CD4-positive, alpha-beta T cell treated with Interleukin-10 for 1 hour (primary cell): ENCODE measurements at places on chromosomes 6 and 20.
A peak's percentile ranks its signal among the peaks of the same experiment; 100 is the strongest.

GRCh38 chr6:15375638-15376290, 129.9 kb downstream of the JARID2 start:
- DNase-seq, result no peak

GRCh38 chr6:162109480-162110050, 618.0 kb downstream of the PRKN start:
- no peak for DNase-seq

- DNase-seq, result peak; percentile 74
Observed at GRCh38 chr20:45347936-45348778, at the start of gene SDC4. Gene SDC4, minus strand, starts transcription at chr20:45348424. Its CDS starts 40 bp downstream, at chr20:45348384.

GRCh38 chr20:19633985-19634384, 124.1 kb upstream of the RIN2 start:
- DNase-seq, result no peak

GRCh38 chr6:152151920-152152319, 344.4 kb downstream of the ESR1 start:
- no peak for DNase-seq

DNA sequence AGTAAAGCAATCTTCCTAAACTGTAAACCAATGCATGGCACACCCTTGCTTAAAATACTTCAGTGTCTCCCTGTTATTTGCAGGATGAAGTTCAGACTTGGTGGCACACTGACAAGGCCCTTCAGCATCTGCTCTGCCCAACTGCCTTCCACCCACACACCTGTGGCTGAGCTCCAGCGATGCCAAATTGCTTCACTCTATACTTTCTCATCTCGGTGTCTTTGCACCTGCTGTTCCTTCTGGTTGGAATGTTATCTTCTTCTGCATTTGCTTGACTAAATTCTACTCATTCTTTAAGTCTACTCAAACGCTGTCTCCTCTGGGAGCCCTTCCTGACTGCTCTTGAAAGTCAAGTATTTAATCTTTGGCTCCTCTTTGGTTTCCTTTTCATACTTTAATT, 100.1 kb upstream of the SUPT3H start:
- DNase-seq, result no peak

DNA sequence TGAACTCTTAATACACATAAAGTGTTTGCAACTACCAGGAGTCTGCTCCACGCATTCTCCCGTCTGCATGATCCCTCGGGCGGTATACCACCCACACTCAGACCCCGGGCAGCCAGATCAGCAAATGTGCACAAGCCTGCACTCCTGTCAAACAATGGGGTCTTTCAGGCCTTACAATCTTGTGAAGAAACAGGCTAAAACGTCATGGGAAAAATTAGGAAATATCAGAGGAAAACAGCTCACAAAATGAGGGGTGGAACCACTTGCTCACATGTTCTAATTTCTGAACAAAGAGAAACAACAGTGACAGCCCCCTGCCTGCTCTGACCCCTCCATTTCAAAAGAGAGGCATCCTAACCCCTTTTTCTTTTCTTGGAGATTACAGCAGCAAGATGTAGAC, 69.4 kb downstream of the BACH2 start:
- DNase-seq, result no peak

DNA sequence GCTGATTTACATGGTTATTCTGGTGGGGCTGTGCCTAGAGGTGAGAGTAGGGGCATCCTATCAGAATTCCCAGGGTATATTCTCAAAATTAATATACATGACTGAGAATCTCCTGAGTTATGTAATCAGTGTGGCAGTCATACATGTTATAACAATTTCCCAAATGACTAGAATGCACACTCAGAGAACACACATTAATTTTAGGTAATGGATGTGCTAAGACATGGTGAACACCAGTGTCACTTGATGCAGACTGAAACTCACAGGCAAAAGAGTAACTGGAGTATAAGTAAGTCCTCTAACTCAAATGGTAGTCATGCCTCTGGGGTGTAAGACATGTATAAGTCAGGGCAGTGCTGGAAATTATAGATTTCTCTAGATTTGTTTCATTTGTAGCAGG, 1198.4 kb upstream of the CITED2 start:
- DNase-seq, result no peak

GRCh38 chr6:132122871-132123270, 171.7 kb upstream of the CCN2 start:
- DNase-seq, result no peak

- peak; percentile 39 for DNase-seq
Observed at GRCh38 chr20:31835977-31836852, 9.2 kb downstream of the FOXS1 start.

- peak; percentile 36 for DNase-seq
Observed at GRCh38 chr6:127923135-127923534, 22.3 kb upstream of the THEMIS start.

- no peak for DNase-seq
Observed at GRCh38 chr6:154653385-154653784, 79.8 kb upstream of the SCAF8 start.

GRCh38 chr6:52301326-52301725, 16.8 kb upstream of the MCM3 start:
- no peak for DNase-seq

- no peak for DNase-seq
Observed at GRCh38 chr6:107264357-107264840, 149.1 kb upstream of the BEND3 start.

- no peak for DNase-seq
Observed at GRCh38 chr20:873875-874607, 40.5 kb downstream of the FAM110A start.

GRCh38 chr20:43794326-43794725, 67.5 kb upstream of the GTSF1L start:
- DNase-seq, result no peak

DNA sequence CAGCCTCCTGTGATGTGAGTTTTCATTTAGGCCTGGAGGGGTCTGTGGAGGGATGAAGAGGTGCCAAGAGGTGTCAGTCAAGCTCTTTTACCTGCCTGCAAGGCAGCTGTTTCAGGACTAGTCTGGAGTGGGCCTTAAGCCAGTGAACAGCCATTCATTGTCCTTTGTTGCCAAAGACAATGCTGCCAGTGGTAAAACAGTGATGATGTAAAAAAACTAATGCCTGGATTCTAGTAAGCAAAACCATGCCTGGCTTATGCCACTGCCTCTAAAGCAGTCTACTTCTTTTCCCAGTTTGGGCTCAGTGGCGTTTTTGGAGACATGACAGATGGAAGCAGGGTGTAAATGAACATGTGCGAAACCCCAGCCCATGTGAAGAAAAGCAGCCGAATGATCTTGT, 93.5 kb upstream of the KCNK16 start:
- DNase-seq, result no peak

GRCh38 chr6:133740218-133740617, 148.7 kb upstream of the TCF21 start:
- no peak for DNase-seq

- DNase-seq, result peak; percentile 12
Observed at GRCh38 chr6:127518710-127519468, at the start of gene MTCL3. Gene MTCL3, minus strand, starts transcription at chr6:127519335.

DNA sequence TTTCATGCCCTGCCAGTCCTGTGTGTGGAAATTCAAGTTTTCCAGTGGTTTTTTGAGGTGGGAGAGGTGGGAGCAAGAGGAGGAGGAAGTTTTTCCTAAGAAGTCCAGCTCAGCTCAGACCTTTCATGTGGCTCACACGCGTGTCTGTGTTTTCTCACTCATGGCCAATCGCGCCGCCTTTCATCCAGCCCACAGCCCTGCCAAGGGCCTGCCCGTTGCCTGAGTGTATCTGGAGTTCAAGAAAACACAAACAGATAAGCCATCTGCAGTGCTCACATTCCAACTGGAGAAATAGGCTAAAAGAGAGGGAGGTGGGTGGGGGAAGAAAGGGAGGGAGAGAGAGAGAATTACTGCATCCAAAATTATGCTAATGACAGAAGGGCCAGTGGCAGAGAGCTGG, 12.6 kb upstream of the MPC1 start:
- no peak for DNase-seq

DNA sequence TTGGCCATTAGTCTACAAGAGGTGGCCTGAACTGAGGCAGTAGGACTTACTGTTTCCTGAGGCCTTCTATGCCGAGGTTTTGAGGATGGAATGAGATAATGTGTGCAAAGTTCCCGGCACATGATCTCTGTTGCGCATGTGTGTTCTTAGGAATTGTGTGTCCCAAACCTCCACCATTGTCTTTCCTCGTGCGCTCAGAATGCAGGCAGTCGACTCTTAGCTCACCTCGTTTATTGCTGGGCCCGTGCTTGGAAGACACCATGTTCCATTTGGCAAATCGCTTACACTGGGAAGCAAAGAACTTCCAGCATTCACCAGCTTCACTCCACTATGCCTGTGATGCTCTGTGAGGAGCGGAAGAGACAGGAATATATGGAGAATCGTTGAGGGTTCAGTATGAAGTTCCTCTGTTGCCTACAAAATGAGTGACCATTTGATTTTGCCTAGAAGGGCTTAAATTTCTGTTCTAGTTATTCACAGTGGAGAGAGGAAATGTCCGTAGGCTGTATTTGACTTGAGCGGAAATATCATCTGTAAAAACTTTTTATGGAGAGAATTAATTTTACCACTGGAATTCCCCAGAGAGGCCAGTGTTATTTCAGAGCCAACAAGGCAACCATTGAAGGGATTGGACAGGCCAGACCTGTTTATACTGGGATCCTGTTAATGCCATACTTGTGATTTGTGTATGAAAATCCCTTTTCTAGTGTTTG, 75.7 kb upstream of the CLDN20 start:
- DNase-seq, result no peak

- DNase-seq, result no peak
Observed at GRCh38 chr6:104599821-104600638, 259.7 kb downstream of the HACE1 start.

GRCh38 chr20:49989234-49990065, 6.7 kb downstream of the SNAI1 start:
- DNase-seq, result no peak

DNA sequence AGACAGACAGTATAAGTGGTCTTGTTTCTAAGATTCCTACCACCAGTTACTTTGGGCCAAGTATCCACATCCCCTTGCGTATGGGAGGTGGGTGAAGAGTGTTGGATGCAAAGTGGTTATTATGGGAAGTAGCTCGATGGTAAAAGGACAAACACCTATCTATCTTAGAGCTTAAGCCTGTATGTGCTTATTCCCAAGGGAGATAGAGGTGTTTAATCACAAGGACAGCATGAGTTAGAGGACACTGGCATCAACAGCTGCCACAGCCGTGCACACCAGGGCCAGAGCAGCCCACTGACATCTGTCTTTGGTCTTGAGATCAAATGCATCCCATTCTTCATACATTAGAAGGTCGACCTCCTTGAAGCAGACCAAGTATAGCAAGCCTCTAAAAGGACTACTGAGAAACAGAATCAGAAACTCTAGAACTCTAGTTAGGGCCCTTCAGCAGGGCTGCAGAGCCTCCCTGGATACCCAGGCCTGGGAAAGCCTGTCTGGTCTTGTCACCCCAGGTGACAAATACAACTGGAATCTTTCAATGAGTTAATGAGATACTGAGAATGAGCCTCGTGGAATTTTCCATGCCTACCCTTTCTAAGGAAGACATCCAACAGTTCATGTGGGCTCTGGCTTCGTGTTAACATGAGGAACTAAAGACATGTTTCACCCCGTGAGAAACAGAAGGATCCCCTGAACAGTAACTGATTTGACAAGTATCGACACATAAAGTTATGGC, 28.7 kb downstream of the TXNDC5 start:
- DNase-seq, result no peak

DNA sequence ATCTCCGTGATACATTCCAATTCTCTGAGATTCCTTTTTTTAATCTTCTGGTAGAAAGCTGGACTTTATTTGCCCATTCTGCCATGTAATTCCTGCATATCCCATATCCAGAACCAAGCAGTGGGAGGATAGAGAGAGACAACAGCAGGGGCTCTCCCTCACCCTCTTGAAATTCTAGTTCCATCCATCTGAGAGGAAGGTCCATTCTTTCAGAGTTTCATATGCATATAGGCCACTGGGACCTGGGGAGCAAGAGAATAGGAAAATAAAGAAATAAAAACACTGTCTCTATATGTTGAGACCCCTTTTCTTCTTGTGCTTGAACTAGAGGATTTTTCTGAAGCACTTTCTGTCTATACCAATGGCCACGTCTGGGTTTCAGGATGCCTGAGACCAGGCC, 147.9 kb upstream of the STMND1 start:
- DNase-seq, result no peak

GRCh38 chr6:5706124-5707033, 300.3 kb downstream of the NRN1 start:
- DNase-seq, result no peak

DNA sequence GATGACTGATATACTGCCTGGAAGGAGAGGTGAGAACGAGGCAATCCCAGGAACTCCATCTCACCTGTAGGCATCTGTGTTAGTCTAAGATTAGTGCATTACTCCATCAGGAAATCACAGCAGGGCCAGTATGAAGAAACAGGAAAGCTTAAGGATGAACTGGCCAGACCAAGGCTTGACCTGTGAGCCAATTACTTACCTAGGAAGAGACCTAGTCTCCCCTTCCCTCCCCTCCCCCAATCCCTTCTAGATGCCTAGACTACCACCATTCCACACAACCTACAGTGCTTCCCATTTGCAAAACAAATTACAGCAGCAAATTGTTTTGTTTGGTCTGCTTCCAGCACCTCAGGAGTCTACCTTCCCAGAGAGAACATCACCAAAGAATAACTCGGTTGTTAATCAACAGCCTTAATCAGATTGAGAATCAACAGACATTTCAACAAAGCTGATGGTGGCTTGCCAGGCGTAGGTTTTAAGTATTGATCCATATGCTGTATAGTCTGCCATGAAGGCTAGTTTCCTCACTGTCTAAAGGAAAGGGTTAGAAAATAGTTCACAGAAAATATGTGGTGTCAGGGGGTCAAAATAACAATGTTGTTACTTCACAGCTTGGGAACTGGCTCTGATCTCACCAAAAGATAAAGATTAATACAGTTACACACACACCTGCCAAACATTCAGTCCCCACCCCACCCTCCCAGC, 10.1 kb downstream of the PKHD1 start:
- DNase-seq, result no peak

DNA sequence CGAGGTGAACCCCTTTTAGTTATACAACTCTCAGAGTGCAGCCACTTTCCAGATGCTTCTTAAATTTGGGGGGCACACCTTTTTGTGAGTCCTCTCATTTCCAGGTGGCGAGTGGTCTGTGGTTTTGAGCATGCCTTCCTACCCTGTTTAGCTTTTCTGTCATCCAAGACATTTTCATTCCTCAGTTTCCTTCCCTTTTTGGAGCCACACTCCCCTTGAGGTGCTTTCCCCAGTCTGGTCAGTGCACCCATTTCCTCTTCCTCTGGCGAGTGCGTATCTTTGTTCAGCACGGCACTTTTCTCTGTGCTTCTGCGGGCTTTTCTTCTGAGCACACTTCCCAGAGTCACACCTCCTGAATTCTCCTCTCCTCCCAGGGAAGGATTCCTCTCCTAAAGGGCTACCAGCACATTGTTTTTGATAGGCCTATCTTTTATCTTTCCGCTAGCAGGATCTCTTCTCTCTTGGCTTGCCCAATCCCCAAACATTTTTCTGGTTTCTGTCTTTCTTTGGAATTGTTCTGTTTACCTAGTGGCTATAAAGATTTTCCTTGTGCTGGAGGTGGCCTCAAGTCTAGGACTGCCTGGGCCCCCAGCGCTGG, 1.4 kb downstream of the PHF20 start:
- peak; percentile 70 for DNase-seq

GRCh38 chr20:32108814-32109391, 611 bp upstream of the TM9SF4 start:
- DNase-seq, result no peak
